ENCODE measurements at places on chromosomes 7 and 10. TPM values are rescaled to one million over a fixed set of nuclear protein-coding genes. Genes with fewer than 3 reads are reported as not detected.

GRCh38 chr10:106682175-106682574, 482.3 kb downstream of the SORCS1 start:
- no peak for ATAC-seq

DNA sequence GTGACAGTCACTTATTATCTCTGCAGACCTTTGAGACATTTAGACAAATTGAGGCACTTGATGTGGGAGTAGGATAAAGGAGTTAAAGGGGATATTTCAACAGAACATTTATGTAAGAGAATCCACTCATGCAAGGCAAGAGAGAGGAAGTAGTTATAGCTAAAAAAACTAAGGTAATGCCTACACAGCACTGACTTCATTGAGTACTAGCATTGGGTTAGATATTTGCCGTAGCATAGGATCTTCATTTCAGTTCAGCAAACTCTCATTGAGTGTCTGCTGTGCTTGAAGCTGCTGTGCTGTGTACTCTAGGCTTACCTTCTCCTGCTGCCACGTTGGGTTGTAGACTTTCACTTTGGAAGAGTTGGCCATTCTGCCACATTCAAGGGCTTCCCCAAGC, 10.5 kb upstream of the ENTPD1 start:
- ATAC-seq: no peak

- ATAC-seq: no peak
Observed at GRCh38 chr7:47792521-47793121, 155.6 kb downstream of the PKD1L1 start.

GRCh38 chr10:22427890-22428571, 82.7 kb downstream of the SPAG6 start:
- ATAC-seq: no peak

GRCh38 chr10:110527731-110528171, 30.0 kb downstream of the DUSP5 start:
- no peak for ATAC-seq

DNA sequence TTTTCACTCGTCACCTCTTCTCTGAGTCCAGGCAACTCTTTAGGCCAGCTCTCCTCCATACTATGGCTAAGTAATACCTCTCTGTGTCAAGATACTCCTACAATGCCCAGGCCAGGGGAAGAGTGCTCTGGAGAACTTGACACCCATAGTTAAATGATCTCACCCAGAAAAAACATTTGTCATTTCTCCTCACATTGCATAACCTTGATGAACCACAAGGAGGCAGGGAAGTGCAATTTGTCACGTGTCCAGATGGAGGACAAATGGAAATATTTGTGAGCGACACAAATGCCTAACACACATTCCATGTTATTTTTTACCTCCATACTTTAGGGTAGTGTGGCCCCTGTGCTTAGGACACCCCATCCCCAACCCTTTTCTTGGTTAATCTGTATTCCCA, 78.3 kb downstream of the HTR7 start:
- no peak for ATAC-seq

DNA sequence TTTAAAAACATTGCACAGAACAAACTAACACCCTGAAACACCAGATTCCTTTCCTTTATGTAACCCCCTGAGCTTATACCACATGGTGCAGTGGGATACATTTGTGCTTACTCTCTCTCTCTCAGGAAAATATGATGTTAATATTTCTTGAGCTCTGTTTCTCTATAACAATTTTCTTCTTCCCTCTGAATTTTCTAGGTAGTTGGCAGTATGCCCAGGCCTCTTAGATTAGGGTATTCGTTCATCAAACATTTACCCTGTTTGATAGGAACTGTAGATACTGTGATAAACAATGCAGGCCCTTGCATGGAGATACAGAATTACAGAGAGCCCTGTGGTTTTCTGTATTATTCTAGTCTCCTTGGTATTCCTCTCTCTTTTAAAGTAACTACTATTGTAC, 567.8 kb downstream of the IPMK start:
- ATAC-seq: no peak

Gene FAM25A
- not detected for total RNA-seq

Gene SLC26A4
- 2.2 TPM for total RNA-seq

Gene HHEX
- 2.8 TPM for total RNA-seq

Gene C7orf57
- not detected for total RNA-seq

Gene ZMIZ1
- 68.1 TPM for total RNA-seq

Gene ANAPC16
- 170 TPM for total RNA-seq
